Karpas-422 (cell line): ENCODE measurements at places on chromosomes 11 and 22.

DNA sequence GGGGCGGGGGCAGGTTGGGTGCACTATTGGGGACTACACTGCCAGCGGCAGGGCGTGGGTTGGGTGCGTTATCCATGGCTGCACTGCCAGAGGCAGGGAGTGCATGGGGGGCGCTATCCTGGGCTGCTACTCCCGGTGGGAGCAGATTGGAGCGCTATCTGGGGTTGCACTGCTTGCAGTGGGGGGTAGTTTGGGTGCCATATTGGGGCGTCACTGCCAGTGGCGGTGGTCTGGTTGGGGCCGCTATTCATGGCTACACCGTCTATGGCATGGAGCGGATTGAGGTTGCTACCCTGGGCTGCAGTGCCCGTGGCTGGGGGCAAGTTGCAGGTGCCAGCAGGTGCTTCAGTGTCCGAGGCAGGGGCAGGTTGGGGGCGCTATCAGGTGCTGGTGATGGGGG is 36.2 kb downstream of the C22orf42 start:
- no peak for DNase-seq

- peak; percentile 74 for DNase-seq
Measured at GRCh38 chr22:25880524-25880923, 138.5 kb downstream of the MYO18B start.

DNA sequence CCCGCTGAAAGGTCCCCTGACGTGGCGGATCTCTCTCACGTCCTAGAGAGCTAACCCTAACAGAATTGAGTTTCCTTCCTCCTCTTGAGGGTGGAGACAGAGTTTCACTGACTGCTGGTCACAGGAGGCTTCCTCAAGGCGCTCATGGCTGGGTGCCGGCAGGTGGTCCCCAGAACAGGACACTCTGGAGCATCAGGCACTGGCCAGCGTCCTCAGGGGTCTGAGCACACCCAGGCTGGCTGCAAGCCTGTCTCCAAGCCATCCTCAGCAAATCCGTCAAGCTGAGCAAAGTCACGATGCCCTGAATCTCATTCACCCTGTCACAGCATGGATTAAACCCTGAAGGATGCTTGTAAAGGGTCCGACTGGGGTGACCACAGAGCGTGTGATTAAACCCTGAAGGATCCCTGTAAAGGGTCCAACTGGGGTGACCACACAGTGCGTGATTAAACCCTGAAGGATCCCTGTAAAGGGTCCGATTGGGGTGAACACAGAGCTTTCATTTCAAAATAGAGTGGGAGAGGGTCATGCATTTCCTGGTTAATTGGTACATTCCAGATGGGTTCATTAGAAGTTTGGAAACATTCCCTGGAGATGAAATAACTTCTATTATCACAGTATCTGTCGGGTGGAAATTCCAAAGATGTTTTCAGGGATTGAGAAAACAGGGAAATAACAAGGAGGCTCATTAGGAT is 473.0 kb downstream of the BRD1 start:
- DNase-seq = peak; percentile 53

- DNase-seq = no peak
Measured at GRCh38 chr11:60332846-60333245, 5.8 kb downstream of the MS4A6E start.

GRCh38 chr22:31612891-31613285 is 49.1 kb downstream of the PISD start:
- no peak for DNase-seq

GRCh38 chr11:70158201-70158600 is 44.9 kb upstream of the FADD start:
- DNase-seq = peak; percentile 52

DNA sequence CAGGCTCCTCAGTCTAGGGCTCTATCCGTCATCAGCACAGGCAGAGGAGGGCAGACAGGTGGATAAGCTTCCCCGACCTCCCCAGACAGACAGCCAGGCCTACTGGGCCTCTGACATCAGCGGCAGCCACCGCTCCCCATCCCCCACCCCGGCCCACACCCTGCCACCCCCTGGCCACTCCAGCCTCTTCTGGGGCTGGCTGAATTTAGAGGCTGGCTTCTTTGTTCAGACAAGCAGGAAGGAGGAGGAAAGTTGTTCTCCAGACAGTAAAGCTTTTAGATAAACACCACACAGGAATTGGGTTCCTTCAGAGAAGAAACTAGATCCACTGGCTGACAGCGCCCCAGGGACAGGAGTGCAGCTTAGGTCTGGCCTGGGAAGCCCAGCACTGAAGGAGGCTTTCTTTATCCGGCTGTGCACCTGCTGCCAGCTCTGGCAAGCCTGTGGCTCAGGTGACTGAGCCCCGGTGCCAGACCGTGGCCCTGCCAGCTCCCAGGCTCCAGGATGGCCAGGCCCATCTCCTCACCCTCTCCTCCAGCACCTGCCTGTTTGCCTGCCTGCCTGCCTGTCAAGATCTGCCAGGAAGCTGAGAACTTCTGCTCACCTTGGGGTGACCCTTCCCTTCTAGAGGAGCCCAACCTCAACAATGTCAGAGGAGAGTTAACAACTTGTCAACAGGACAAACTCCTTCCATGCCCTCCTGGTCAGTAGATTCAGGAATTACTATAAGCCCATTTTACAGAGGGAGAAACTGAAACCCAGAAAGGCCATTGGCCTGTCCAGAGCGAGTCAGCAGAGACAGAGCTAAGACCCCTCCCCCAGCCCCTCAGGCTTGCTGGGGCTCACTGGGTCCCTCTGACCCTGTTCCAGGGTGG is 44.0 kb upstream of the KLHL35 start:
- no peak for DNase-seq

DNA sequence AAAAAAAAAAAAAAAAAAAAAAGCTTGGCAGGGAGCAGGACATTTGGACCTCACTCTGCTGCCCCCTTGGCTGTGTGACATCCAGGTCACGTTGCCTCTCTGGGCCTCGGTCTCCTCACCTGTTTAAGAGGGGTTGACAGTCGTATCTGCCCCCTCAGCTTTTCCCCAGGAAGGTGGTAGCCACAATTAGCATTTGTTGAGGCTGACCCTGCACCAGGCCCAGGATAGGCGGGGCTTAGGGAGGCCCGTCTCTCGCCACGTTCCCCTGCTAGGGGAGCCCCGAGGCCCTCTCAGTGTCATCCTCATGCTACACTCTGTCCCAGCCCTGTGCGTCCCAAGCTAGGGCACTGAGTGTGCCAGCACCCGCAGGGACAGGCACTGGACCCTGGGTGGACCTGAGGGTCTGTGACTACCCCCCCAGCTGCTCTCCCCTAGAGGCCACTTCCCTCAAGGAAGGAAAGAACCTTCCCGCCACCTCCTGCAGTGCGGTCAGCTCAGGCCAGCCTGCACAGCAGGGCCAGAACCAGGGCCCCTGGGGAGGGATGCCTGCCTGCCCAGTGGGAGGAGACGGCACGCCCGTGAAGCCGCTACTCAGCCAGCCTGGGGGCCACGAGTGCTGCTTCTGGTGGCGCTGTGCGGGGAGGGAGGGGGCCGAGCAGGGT is 38.5 kb upstream of the PPARA start:
- DNase-seq = no peak

DNA sequence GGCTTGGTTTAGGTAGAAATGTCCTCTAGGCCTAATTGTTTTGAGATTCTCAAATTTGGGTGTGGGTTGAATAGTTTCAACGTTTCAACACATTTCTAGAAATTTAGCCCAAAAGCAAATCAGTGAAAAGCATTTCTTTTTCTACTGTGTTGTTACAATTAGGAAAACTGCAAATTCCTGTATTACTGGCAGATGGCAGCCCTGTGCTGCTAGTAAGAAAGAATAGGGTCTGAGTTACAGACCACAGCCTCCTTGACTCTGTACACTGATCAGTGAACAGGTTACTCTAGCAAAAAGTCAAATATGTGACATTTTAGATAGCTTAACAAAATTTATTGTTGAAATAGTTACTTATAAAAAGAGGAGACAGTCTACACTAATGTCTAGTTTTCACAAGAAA is 703.0 kb downstream of the JRKL start:
- no peak for DNase-seq

GRCh38 chr11:29395555-29396072 is 621.2 kb downstream of the KCNA4 start:
- no peak for DNase-seq

DNA sequence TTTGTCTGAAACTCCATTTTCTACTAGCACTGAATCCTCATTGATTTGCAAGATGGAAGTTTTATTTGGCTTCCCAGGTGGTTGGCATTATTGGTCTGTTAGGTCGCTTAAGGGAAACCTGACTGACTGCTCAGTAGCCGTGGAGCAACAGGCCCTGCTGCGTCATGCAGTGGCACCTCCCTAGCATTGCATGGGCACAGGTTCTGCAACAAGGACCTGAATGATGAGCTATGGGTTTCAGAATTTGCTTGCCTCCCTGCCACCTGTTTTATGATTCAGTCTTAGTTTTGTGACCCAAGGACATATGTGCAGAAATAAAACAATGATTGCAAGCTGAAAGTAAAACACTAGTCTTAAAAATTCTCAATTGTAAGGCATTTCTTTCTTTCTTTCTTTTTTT is 128.5 kb downstream of the SLC1A2 start:
- DNase-seq = no peak

GRCh38 chr11:115618428-115618827 is 114.2 kb upstream of the CADM1 start:
- no peak for DNase-seq

GRCh38 chr11:72831521-72832300 is 17.5 kb downstream of the ATG16L2 start:
- DNase-seq = peak; percentile 83

DNA sequence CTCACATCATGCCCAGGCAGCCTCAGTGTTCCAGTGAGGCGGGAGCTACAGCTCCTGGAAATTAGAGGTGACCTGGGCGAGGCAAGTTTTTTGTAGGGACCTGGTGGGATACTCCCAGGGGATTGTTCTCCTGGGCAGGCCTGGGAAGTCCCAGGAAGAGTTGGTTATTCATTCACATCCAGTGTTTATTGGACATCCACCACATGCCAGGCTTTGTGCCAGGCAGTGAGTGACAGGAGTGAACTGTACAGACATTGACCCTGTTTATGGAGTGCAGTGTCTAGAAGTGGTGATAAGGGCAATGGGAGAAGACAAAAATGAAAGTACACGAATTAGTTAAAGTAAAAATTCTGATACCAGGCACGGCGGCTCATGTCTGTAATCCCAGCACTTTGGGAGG is 29.4 kb downstream of the YWHAH start:
- DNase-seq = no peak

GRCh38 chr11:112972399-112973145 is 11.4 kb downstream of the NCAM1 start:
- no peak for DNase-seq

GRCh38 chr11:80515097-80515496 is 1074.3 kb upstream of the TENM4 start:
- DNase-seq = no peak

- DNase-seq = no peak
Measured at GRCh38 chr11:40099426-40100161, 1359.9 kb downstream of the LRRC4C start.

- DNase-seq = no peak
Measured at GRCh38 chr11:114250993-114251814, 45.0 kb upstream of the NNMT start.

DNA sequence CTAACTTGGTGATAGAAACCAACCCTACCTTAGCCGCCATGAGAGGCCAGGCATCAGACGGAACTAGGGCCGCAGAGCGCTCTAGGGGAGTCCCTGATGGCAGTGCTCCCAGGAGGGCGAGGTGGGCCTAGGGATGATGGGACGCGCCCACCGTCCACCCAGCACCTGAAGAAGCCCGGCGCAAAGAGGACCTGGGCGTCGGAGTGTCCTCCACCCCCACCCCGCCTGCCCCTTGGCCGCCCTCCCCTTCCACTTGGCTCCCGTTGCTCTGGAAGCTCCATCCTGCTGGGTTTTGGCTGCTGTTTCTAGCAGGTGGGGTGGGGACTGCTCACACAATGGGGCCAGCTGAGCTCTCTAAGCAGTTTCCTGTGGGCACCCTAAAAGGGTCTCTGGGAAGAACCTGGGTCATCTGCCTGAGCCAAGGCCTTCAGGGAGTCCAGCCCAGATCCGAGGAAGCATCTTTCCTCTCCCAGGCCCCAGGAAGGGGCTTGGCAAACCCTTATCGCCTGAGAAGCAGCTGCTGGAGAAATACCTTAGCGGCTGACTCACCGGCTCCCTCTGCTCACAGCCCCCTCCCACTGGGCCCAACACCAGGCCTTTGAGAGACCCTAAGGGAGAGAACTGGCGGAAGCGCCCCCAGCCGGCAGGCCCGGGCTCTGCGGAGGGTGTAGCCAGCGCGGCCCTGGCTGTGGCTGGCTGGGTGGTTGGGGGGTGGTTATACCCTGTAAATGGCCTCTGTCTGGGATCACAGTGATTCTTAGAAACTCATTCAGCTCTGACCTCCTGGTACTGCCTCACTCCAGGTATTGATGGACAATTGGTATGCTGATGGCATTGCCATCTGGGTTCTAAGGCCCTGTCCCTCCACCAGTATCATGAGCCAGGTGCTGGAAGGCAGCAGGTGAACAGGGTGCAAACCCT is 19.3 kb downstream of the CREB3L1 start:
- no peak for DNase-seq

DNA sequence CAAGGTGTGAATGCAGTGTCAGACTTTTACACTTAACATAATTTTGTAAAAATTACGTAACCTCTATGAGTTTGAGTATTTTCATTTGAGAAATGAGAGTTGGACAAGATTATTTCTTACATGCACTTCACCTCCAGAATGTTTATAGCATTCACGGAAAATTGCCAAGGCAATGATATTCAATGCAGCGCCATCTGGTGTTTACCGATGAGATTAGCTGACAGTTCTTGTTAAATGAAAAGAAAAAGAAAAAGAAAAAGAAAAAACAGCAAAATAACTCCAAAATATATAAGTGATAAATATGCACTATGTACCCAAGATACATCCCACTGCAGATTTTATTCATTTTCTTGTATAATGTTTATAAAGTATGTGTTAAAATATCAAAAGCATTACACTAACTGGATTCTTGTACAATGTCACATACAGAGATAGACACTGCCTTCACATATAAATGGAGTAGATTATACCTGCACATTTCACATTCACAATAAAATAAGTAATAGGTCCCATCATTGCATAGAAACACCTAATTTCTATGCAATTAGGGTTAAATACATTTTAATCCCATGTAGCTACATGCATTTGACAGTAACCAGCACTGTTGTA is 976.3 kb upstream of the FAT3 start:
- peak; percentile 93 for DNase-seq

GRCh38 chr11:128399251-128400121 is 187.9 kb downstream of the ETS1 start:
- DNase-seq = peak; percentile 57

DNA sequence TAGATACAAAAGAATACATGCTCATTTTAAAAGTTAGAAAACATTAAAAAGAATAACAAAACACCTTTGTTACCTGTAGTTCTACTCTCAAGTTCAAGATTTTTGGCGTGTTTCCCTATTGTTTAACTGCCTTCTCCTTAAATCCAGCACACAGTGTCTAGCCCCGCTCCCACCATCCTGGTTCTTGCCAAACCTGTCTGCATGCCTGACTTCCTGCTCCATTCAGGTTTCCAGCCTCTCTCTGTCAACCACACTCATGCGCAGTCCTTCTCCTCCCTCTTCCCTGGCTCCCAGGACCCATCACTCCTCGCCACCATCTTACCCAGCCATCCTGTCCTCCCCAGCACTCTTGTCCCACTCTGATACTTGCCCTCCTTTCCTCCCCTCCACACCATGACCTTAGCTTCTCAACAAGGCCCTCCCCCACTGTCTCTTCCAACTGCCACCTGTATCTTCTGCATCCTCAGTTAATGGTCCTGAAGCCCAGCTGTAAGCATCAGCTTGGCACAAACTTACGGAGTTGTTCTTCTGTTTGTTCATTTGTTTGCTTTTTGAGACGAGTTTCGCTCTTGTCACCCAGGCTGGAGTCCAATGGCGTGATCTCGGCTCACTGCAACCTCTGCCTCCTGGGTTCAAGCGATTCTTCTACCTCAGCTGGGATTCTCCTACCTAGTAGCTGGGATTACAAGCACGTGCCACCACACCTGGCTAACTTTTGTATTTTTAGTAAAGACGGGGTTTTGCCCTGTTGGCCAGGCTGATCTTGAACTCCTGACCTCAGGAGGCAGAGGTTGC is 7.5 kb upstream of the MYH9 start:
- no peak for DNase-seq
